Activated T-cell treated with anti-CD3 and anti-CD28 coated beads for 48 hours (primary cell): ENCODE measurements at places on chromosomes 1 and 21.

- DNase-seq = no peak
Measured at GRCh38 chr1:98005326-98006010, 84.6 kb upstream of the DPYD start.

DNA sequence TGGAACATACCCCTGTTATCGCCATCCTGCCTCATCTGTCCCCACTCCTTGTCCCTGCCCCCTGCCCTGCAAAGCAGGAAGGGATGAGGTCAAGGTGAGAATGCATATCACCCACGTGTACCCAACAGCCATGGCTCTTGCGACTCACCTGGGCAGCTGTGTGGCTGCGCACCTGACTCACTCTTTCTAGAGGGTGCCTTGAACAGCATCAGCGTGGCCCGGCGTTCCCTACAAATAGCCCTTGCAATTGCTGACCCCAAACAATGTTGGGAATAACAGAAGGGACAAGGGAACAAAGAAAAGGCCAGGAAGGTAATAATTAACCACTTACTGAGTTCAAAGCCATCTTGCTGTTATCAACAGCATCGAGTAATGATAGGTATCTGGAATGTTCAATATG is 10.2 kb downstream of the TMPRSS2 start:
- DNase-seq = no peak

GRCh38 chr21:32423320-32424190 is 11.0 kb downstream of the EVA1C start:
- no peak for DNase-seq

GRCh38 chr1:170240409-170240808 is 94.7 kb downstream of the NTMT2 start:
- no peak for DNase-seq

GRCh38 chr1:182707122-182707521 is 22.7 kb upstream of the RGS8 start:
- DNase-seq = no peak

GRCh38 chr1:8752411-8752810 is 65.0 kb downstream of the RERE start:
- DNase-seq = no peak
